ENCODE measurements at places on chromosomes 3 and 15. TPM values are rescaled to one million over a fixed set of nuclear protein-coding genes. Genes with fewer than 3 reads are reported as not detected.

DNA sequence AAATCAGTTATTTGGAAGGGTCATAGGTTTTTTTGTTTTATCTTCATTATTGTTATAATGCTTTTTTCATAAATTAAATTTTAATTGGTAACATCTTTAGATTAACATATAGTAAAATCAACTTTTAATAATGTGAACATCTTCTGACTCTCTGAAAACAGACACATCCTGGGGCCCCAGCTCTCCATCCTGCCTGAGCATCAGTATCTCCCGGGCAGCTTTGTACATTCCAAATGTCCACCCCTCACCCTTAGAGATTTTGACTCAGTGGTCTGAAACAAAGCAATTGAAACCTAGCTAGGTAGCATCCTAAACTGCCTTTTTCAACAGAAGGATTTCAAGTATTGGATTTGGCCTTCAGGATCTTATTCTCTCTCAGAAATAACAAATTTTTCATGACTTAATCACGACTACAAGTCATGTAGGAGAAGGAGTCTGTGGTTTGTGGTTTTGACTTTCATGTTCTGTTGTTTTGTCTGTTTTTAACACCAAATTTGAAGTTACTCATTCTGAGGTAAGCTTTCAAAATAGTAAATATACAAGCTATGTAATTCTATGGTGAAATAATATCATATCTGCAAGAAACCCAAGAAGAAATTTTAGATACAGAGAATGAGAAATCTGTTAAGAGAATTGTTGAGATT lies 147.3 kb upstream of the UBE2E2 start:
- DNase-seq = no peak

GRCh38 chr3:24287755-24288450 lies 206.7 kb downstream of the THRB start:
- peak; percentile 82 for DNase-seq

DNA sequence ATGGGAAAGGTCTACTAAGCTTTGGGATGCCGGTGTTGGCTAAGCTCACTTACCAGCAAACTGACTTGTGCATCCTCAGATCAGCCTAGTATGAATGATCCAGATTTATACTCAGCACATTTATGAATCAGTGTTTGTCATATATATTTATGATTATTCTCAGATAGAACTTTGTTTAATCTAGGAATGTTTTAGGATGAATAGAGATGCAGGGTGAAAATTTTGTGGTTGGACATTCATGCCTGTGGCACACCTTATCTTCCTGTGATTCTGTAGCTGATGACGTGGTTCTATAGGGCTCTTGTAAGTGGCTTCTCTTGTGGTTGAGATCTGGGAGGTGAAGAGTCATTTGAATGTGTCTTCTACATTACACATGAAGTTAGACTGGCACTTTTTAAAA lies 11.4 kb downstream of the CDIN1 start:
- no peak for DNase-seq

LRRC2 gene
- 4.1 TPM for total RNA-seq

XXYLT1 gene
- 21.0 TPM for total RNA-seq
